Fibroblast of skin of left biceps (primary cell): ENCODE measurements at places on chromosomes 11 and 22.

DNA sequence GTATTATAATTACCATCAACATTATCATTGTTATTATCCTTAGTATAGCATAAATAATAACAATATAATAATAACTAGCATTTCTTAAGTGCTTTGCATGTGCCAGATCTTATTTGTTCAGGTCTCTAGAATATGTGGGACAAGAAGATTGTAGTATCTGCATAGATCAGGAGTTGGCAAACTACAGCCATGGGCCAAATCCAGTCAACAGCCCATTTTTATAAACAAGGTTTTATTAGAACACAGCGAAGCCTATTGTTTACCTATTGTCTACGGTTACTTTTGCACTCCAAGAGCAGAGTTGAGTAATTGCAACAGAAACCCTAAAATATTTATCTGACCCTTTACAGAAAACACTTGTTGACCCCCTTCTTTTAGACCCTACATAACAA lies 81.4 kb downstream of the SLC1A2 start:
- no peak for DNase-seq

DNA sequence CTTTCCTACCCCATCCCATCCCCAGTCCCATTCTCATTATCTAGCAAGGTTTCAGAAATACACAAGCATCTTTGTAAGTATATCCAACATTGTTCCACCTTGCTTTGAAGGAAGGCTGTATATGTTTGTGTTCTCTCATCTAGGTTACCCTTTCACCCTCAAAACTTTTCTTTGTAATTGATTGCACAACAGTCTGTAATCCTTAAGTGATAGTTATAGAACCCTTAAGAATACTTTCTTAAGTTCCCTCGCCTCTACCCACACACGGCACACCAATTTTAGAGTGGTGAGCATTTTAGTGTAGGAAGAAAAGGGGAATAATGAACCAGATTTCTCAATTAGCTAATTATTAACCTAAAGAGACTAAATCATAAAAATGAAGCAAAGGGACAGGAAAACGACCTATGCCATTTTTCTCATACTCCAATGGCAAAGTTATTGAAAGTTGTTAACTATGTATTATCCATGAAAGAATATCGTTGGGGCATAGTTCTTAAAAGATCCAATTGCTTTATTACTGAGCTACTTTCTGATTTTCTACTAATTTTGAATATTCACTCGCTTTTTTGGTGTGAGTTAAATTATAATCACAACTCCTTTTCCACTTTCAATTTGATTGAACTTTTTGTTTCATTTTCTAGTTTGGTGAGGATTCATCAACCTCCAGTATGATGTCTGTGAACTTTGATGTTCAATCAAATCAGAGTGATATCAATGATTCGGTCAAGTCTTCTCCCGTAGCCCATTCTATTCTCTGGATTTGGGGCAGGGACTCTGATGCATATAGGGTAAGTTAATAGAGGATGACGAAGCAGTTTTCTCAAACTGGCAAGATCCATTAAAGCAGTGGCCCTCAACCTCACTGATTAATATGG lies 44.9 kb downstream of the TTC17 start:
- DNase-seq, result no peak

DNA sequence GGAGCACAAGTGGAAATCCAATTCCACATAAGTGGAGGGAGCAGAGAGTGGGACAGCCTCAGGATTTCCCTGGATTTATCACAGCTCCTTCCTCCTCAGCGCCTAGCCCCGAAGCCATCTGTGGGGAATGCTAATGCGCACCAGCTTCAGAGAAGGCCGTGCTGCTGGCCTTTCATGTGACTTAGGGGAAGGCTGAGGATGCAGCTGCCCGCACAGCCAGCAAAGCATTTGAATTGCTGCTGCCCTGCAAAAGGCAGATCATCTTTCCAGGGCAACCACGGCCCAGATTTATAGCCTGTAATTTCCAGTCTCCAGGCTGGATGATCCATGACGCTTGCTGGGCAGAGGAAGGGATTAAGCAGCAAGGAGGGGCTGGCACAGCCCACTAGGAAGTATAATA lies 29.9 kb downstream of the SYN3 start:
- no peak for DNase-seq

DNA sequence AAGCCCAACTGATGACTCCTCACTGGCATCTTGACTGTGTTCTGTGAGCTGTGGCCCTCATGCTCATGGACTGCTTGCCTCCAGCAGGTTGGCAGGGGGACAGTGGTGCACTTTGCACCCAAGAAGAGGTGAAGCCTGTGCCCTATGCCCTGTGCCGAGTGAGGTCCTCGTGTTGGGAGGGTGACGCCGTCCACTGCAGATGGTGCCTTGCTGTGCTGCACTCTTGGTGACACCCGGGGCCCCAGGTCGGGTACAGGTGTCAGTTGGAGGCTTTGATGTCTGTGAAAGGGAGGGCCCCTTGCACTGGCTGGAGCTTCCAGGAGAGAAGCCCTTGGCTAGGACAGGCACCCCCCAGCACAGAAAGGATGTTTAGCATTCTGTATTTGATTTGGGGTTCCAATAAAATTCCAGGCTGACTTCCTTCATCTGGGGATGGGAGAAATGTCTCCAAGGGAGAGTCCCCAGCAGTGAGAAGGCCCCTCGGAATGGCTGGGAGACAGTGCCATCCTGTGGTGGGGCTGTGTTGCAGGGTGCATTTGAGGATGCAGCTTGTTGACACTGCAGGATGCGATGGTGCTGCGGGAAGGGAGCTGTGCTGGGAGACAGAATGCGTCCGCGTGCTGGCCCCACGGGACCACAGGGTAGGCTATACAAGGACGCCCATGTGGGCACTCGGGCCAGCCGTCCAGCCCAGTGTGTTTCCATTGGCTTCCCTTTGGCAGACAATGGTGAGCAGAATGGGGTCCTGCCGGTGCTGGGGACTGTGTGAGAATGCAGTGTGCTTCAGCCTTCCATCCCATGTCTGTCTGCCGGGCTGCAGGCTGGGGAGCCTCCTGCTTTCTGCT lies 2.5 kb upstream of the ZDHHC8 start:
- DNase-seq, result no peak

- DNase-seq, result peak; percentile 2
These were observed 57.9 kb upstream of the ANGPTL5 start for GRCh38 chr11:101974255-101974654.

DNA sequence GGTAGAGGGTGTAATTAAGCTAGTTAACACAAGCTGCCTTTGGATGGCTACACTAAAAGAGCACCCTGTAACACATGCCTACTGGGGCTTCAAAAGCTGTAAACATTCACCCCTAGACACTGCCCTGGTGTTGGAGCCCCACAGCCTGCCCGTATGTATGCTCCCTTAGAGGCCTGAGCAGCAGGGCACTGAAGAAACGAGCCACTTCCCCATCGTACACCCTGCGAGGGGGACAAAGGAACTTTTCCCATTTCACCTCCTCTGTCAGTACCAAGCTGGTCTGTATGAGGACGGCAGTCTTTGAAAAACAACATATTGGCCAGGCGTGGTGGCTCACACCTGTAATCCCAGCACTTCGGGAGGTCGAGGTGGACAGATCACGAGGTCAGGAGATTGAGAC lies 77.0 kb downstream of the MAML2 start:
- no peak for DNase-seq

GRCh38 chr22:24540470-24540869 lies 14.5 kb downstream of the GUCD1 start:
- DNase-seq, result no peak

DNA sequence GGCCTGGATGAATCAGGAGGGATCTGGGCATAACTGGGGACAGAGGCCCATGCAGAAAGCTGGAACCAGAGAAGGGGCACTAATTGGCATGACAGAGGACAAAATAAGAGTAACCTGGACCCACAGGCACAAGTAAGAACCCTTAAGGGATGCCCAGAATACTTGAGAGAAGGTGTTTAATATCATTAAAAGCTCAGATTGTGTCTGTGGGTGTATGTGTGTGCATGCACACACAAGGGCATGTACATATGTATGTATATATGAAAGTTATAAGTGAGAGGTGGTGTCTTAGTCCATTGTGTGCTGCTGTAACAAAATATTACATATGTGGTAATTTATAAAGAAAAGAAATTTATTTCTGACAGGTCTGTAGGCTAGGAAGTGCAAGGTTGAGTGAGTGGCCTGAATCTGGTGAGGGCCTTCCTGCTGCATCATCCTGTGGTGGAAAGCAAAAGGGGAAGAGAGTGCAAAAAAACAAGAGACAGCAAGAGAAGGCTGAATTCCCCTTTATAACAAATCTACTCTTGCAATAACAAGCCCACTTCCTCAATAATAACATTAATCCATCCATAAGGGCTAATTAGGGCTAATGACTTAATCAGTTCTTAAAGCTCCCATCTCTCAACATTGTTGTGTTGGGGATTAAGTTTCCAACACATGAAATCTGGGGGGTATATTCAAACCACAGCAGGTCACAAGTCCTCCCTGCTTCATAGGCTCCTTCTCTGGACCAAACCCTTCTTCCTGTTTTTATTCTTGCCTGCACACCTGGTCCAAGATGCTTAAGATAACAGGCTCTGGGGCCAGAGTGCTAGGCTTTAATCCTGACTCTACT lies 68.3 kb upstream of the POU2AF2 start:
- no peak for DNase-seq

DNA sequence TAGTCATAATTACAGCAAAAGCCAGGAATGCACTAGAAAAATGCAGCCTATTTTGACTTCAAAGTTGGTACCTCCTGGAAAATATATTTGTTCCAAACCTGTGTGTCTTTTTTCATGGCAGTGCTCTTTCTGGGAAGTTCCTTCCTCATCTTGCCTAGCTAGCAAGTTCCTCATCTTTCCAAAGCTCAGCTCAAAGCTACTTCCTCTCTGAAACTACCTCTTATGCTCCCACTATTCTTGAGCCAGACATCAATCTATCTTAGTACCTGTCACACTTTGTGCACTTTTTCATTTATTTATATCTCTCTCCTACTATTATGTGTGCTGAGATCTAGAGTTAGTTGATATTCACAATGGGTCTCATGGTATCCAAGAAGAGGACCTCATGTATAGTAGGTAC lies 191.6 kb upstream of the CCDC90B start:
- no peak for DNase-seq
